Mucosa of gallbladder (tissue), 1 donor: ENCODE measurements at places on chromosomes 3 and 15.

DNA sequence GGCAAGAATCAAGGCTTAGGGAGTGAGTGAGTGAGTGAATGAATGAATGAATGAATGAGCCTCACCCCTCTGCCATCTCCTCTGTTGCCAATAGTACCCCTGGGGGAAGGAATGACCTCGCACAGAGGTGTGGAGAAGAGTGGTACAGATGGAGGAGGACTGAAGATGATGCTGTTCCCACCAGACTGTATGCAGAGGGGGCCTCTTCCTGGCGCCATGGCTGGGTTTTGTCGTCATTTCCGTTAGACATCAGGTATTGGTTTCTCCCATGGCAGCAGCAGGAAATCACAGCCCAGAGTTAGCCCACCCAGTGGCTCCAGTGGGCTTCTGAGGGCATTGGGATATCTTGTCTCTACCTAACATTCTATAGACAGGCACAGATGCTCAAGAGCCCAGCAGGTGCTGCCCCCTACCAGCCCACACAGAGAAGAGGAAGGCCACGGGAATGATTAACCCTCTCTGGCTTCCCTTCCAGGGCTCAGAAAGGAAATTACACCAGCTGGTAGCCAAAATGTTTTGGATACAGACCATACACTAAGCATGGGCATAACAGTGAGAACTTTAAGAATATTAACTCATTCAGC is 109.8 kb upstream of the SLC6A11 start:
- no peak for DNase-seq

- DNase-seq = no peak
These were observed 239.3 kb downstream of the EPHB1 start for GRCh38 chr3:135034291-135034768.

GRCh38 chr3:36648241-36649034 is 115.9 kb downstream of the DCLK3 start:
- DNase-seq = no peak

DNA sequence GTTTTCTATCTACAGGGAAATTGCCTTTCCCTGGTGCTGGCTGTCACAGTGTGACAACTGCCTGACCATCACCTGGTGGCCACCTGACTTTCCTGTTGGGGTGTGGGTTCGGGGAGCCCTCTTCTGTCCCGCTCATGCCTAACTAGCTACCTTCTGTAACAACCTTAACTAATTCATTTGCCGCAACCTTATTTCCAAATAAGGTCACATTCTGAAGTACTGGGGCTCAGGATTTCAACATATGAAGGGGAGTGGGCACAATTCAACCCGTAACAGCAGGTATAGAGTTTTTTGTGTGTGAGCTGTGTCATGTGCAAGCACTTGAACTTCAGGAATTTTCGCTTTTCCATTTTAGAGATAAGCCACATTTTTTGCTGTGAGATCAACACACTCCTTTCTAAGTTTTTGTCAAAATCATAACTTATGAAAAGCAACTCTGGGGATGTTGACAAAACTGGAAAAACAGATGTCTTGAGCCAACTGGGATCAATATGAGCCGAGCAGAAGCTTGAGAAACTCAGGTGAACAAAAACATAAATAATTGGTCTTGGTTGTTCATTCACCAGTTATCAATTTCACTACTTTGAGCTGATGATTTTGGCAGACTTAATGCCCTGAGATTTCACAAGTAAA is 242.0 kb upstream of the RGMA start:
- DNase-seq = no peak

GRCh38 chr3:110526777-110527727 is 544.6 kb upstream of the NECTIN3 start:
- no peak for DNase-seq

DNA sequence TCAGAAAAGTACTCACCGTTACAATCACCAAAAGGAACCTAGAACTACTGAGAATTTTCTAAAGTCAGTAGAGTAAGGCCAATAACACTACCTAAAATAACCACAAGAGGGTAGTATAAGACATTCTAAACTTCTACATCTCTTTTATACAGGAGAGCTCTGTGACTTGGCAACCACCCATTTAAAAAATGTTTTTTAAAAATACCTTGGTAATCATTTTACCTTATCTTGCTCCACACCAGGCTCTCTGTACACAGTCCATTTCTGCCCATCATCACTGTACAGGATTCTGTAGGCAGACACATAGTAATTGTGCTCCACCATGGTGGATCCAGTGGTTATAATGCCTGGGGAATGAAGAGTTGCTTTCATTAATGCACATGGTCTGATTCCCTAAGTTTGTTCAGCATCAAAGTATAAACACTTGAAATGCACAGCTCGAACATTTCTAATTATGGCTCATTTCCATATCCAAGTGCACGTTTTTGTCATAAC is 54.5 kb downstream of the ST3GAL6 start:
- DNase-seq = no peak

- peak; percentile 96 for DNase-seq
These were observed at the start of gene BAHD1 for GRCh38 chr15:40440743-40441564. Gene BAHD1, plus strand, starts transcription at chr15:40440953. Its CDS starts 17,512 bp downstream, at chr15:40458465.

GRCh38 chr15:45372041-45372995 is 6.0 kb downstream of the GATM start:
- DNase-seq = no peak
